SK-MEL-5 (cell line): ENCODE measurements at places on chromosomes 1 and 21.

GRCh38 chr1:236147521-236148469, 5.5 kb downstream of the GPR137B start:
- DNase-seq = no peak

GRCh38 chr1:8006037-8006963, 19.8 kb downstream of the ERRFI1 start:
- DNase-seq = no peak

GRCh38 chr1:65178235-65178634, 30.2 kb downstream of the AK4 start:
- DNase-seq = no peak

DNA sequence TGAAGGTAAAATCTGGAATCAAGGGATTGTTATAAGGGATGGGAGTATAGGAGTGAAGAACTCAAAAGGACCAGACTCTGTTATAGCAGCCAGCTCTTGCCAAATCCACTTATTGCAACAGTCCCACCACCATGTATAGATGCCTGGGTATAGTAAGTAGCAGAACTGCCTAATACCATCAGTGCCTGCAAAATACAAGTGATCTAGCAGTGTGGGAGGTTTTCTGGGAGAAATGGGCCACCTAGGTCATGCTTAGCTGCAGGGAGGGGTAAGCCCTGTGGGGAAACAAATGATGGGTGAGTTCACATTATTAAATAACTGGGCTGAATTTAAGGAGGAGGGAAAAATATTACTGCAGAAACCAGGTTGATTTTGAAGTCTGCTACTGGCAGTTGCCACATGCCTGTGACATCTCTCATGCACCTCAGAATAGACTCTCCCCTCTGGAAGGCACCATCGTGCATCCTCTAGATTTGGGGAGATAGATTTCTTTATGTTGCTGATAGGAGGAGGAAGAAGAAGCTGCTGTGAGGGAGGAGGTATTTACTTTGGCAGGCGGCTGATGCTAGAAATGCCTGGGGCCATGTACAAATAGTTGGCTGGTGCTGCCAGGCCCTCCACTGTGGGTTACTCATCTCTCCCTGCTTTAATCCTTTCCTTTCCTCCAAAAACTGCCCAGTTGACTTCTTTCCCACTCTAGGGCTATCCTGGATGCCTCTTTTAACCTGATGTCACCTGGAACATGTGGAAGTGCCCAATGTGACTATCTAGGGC, 27.5 kb downstream of the HLX start:
- no peak for DNase-seq

DNA sequence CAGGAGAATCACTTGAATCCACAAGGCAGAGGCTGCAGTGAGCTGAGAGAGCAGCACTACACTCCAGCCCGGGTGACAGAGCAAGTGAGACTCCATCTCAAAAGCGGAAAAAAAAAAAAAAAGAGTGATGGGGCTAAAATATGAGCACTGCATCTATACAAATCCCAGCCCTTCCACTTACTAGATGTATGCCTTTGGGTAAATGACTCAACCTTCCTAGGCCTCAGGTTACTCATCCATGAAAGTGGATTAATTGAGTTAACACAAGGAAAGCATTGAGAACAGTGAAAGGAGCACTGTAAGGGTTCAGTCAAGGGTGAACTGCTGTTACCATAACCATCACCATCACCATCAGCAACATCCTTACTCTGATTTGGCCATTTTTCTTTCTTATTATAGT, 226.4 kb upstream of the C8B start:
- DNase-seq = peak; percentile 15

GRCh38 chr21:44740742-44741141, 29.4 kb upstream of the TSPEAR start:
- no peak for DNase-seq

DNA sequence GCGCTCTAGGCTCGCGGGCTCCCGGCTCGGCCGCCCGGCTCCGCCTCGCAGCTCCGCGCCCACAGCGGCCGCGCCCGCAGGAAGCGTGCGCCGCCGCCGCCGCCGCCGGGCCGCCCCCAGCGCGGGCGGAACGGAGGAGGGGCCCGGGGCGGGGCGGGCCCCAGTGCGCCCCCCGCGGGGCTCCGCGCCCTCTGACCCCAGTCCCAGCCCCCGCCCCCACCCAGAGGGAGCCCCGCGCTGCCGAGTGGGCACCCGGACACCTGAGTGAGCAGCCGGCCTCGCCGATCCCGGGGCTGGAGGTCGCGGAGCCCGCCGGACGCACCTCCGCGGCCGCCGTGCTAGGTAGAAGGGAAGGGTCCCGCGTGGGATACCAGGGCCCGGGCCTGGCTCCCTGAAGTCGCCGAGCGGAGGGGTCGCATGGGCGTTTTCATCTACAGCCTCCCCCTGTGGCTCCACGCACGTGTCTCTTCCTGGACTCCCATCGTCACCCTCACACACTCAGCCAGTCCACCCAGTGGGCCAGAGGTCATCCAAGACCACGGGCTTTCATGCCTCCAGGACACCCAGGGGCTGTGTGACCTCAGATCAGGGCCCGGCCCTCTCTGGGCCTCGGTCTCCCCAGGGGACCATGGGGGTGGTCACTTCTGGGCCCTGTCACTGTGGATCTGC, at the start of gene SDC3:
Gene SDC3 (minus strand): TSS at position 63 of the 669 bp plus-strand sequence. CDS start 172 bp downstream, outside the sequence.
- no peak for DNase-seq
